Suppressor macrophage treated with lipopolysaccharide for 1 hour (primary cell): ENCODE measurements at places on chromosomes 5 and 9.

- no peak for DNase-seq
These were observed 214.7 kb downstream of the FBXL17 start for GRCh38 chr5:108167174-108167573.

DNA sequence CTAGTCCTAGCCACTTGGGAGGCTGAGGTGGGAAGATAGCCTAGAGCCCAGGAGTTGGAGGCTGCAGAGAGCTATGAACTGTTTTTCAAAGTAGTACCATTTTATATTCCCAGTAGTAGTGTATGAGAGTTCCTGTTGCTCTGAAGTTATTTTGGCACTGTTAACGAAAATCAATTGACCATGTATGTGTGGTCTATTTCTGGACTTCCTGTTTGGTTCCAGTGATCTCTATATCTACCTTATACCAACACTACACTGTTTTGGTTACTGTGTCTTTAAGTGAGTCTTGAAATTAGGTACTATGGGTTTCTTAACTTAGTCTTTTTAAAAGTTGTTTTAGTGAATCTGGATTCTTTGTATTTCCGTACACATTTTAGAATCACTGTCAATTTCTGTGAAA, 13.6 kb downstream of the SLF1 start:
- no peak for DNase-seq

DNA sequence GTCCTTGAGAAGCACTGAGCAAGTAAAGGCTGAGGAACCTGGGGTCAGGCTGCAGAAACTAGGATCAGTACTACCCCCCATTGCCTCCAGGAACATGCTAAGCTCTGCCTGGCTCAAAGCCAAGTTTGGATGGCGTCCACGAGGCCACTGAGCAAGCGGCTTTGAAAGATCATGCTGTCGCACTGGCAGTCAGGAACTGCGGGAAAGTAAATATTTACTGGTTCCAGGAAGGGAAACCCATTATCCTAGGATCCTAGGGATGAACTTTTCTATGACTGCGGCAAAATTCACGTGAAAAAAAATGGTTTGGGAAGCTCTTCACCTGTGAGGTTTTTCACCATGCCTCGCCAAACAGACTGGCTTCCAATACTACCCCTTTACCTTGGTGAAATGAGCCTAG, 75.3 kb upstream of the PJA2 start:
- DNase-seq = no peak

- no peak for DNase-seq
These were observed 52.3 kb downstream of the RGMB start for GRCh38 chr5:98825582-98826375.

- no peak for DNase-seq
These were observed 236.4 kb upstream of the DAB2 start for GRCh38 chr5:39661026-39661779.

DNA sequence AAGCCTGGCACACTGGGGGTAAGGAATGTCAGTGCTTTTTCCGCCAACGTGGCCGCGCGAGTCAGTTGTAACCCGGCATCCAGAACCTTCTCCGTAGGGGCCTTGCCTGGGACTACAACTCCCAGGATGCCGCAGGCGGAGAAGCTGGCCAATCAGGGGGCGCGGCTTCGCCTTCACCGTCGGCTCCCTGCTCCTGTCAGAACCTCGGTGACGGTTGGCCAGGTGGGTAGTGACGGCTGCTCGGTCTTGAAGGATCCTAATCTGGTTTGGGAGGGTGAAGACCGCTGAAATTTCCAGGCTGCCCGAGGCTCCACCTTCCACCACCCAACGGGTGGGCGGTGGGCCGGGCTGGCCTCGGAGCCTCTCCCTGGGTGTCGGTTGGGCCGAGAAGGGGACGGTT, at the start of gene C5orf58:
C5orf58 (plus strand) TSS at position 200 of the 400 bp plus-strand sequence. CDS start 1,992 bp downstream, outside the sequence.
- DNase-seq = no peak

GRCh38 chr9:104092875-104093600, 1.1 kb upstream of the SMC2 start:
- peak; percentile 2 for DNase-seq
